Tibial nerve (tissue), 4 donors: ENCODE measurements at places on chromosomes 12 and 14.

GRCh38 chr12:6461401-6462233 lies 8.9 kb downstream of the VAMP1 start:
- no peak for DNase-seq

DNA sequence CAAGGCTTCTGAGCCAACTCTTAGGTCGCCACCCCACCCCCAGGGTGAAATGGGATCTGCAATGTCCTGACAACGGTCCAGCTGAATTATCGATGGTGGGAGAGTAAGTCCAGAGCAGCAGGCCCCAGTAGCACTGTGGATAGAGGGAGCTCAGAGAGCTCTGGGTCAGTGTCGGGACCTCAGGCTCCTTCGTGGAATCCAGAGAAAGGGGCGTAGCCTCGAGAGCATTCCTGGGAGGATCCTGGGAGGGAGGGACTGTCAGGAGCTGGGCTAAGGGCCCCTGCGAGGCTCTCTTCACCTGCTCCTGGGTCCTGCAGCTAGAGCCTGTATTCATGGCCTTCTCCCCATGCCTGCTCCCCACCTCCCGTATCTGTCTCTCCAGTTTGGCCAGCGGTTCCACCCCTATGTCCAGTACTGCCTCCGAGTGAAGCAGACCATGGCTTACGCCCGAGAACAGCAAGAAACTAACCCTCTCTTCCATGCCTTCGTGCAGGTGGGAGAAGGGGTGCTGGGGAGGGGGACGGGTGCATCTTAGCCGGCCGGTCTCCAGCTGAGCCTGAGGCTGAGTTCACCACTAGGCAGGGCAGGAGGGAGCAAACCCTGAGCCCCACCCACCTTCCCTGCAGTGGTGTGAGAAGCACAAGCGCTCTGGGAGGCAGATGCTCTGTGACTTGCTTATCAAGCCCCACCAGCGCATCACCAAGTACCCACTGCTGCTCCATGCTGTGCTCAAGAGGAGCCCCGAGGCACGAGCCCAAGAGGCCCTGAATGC lies 6.6 kb downstream of the PLEKHG6 start:
- no peak for DNase-seq

- DNase-seq, result no peak
Measured at GRCh38 chr14:63966407-63966806, 113.6 kb downstream of the SYNE2 start.

- DNase-seq, result no peak
Measured at GRCh38 chr14:31897581-31898186, 179.4 kb upstream of the ARHGAP5 start.

- DNase-seq, result no peak
Measured at GRCh38 chr14:51978681-51979085, 10.7 kb upstream of the RTRAF start.

DNA sequence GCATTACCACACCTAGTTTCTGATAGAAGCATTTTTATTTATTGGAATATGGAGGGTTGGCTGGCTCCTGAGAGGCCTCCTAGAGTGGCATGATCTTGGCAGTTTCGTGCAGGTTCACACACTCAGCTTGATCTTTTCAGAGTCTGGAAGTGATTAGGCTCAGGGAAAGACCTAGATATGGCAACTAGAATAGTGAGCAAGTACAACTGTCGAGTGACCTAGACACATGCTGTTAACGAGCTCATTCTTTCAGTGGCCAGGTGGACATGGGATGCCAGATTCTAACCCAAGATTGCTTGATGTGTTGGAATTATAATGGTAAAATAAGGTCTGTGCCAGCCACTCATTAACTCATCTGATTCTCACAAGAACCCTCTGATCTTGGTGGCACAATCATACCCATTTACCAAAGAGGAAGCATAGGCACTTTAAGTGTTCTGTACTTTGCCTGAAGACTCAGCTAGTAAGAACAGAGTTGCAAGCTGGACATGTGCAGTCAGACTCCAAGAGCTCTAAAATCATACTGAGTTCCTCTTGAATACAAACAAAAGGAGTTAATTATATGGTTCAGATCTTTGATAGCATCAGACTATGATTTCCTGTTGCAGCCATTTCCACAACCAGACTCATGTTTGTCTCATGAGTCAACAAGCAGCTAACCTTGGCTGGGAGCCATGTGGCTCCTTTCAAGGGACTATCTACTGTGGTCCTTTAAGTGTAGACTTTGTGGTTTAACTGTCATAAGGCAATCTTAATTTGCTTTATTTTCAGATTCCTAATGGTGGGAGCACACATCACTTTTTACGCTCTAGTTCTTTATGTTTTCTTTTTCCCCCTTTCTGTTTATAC lies 144.2 kb downstream of the PLEKHA5 start:
- no peak for DNase-seq

DNA sequence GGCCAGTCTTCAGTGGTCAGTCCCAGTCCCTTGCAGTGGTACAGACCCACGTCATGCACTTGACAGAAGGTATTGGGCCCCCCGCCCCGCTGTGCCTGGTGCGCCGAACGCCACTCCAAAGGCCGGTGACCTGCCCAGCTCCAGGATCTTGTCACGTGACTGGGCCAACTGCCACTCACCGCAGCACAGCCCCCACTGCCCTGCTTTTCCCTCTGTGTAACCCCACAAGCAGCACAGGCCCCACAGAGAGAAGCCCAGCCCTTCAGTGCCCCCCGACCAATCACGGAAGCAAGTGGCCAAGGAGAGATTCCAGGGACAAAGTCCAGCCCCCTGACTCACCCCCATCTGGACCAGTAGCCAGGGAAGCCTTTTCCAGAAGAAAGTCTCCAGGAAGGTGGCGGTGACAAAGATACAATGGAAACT lies 498 bp downstream of the GPR132 start:
- no peak for DNase-seq
